ENCODE measurements at places on chromosomes 4 and X.

- no peak for DNase-seq
Observed at GRCh38 chr4:187685247-187685646, 310.3 kb upstream of the ZFP42 start.

GRCh38 chr4:187006189-187006618 is 282.5 kb upstream of the FAT1 start:
- no peak for DNase-seq

- no peak for DNase-seq
Observed at GRCh38 chrX:39019056-39019455, 217.8 kb downstream of the MID1IP1 start.

- no peak for DNase-seq
Observed at GRCh38 chrX:72621625-72622485, 49.2 kb upstream of the HDAC8 start.

- no peak for DNase-seq
Observed at GRCh38 chr4:182143822-182144625, 99.2 kb upstream of the TENM3 start.

DNA sequence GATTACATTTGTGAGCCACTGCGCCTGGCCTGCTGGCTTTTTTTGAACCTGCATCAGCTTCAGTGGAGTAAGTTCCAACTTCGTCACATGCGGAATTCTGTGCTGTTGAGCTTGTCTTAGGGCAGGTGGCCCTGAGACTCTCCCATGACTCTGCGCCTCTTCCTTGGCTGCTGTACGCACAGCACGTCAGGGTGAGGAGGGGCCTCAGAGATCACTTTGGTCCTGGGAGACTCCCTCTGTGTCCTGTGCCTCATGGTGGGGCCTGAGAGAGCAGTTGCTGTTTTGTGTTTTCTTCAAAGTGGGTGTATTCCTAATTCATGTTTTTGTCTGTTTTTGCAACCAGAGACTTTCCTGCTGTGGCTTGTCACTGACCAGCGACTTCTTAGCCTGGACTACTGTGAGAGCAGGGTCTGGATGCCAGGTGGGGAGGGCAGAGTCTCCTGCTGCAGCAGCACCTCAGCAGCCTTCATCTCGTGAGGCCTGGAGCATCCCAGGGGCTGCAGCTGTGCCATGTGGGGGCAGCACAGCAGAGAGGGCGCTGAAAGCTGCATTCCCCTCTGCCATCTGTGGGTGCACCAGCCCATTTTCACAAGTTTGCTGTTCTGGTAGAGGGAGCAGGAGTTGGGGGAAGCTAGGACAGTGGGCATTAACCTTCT is 107.8 kb downstream of the TNIP2 start:
- no peak for DNase-seq

DNA sequence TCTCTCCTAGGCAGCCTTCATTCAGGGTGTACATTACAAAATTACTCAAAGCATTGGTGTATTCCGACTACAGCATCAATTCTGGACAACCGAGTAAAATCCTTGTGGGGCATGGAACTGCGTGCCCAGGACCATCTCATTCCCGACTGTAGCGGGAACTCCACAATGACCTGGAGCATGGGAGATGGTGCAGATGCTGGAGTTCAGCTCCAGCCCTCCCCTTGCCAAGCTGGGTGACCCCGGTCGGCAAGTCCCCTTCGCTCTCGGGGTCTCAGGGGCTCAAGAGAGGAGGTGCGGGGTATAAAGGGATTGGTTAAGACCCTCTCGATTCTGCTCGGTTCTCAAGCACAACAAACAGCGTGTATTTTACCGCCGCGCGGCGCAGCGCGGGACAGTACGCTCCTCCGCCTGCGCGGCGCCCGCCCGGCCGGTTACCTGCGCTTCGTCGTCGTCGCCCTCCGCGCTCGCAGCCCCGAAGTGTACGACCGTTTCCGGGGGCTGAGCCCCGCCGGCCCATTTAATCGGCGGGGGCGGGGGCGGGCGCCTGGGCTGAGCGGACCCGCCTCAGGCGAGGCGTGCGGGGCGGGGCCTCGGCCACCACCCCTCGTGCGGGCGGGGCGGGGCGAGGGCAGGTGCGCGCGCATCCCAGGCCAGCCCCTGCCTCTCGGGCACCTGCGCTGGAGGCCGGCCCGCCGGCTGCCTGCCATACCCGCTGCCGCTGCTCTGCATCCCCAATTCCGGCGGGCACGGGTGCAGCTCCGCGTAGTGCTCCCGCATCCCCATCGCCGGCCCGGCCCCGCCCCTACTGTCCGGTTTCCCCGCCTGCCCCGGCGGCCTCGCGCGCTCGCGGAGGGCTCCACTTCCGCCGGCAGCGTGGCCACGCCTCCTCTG is at the start of gene G6PD:
G6PD (minus strand) TSS at position 493 of the 891 bp plus-strand sequence. CDS start 691 bp downstream, outside the sequence.
- DNase-seq, result peak; percentile 64

DNA sequence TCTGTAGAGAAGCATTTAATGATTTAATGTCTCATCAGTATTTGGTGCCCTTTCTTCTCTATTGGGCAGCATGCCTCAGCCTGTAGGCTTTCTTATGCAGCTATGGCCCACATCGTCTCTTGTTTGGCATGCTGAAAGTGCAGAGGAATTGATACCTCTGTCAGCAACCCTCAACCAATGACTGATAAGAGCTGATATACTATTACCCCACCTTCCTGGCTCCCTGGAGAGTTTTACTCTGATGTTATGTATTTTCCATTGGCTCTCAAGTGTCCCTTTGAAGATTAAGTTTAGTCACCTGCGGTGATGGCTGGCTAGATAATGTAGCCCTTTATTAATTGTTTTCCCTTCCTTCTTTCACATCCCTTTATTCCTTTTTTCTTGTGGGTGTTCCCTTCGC is 41.2 kb upstream of the PDHA2 start:
- no peak for DNase-seq

- DNase-seq, result peak; percentile 1
Observed at GRCh38 chrX:23952984-23953907, 45.4 kb downstream of the CXorf58 start.

DNA sequence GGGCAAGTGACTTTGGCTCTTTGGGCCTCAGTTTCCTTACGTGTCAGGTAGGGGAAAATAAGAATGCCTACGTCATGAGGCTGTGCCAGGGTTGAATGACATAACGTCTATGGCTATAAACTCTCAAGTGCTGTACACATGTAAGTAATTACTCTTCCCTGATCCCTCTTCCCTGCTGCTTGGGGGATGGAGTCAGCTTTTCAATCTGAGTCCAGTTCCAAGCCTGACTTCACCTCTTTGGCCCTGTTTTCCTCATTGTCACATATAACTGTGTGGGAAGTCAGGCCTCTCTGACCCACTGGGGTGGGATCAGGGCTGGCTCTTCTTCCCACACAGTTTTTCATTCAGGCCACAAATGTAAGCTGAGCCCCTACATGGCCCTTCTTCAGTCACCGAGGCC is 11.4 kb upstream of the CITED1 start:
- DNase-seq, result no peak

DNA sequence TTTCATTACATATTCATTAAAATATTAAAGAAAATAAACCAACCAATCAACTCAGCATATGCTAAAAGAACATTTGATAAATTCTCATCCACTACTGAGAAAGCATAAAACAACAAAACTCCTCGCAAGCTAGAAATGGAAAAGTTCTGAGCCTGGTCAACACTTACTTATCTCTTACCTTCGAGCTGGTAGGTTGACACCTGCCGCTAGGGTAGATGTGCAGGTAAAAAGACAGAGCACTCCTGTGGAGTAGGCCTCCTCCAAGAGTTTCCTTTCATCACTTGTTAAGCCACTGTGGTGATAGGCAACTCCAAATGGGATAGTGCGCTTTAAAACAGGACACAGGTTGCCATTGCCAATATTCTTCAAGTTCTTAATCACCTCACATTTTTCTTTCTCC is 18.9 kb downstream of the HELQ start:
- DNase-seq, result no peak

DNA sequence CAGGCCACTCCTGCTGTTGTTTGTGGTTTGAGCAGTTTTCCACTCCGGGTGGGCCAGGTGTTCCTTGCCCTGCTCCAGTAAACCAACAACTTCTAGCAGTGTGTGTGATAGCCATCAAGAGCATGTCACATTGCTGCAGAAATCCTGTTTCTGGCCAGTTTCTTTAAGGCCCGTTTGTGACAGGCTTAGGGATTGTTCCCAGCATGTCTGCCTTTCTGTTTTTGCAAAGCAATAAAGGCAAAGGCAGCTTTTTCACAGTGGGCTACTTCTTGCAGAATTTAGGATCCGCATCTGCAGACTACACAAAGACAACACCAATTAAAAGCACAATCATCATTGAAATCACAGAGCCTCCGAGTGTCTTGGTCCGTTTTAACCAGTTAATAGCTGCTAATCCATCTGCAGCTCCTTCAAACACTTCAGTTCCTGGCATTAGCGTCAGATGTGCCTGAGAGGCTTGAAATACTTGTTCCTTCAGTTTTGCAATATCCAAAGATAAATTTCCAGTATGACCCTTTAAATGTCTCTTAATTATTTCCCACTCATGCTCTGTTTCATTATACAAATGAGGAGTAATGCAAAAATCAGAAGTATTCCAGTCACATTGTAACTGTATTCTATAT is 65.1 kb downstream of the ADAM29 start:
- DNase-seq, result no peak

GRCh38 chrX:86066998-86067397 is 19.6 kb upstream of the CHM start:
- no peak for DNase-seq

- no peak for DNase-seq
Observed at GRCh38 chr4:168769837-168770236, 240.2 kb downstream of the CBR4 start.

DNA sequence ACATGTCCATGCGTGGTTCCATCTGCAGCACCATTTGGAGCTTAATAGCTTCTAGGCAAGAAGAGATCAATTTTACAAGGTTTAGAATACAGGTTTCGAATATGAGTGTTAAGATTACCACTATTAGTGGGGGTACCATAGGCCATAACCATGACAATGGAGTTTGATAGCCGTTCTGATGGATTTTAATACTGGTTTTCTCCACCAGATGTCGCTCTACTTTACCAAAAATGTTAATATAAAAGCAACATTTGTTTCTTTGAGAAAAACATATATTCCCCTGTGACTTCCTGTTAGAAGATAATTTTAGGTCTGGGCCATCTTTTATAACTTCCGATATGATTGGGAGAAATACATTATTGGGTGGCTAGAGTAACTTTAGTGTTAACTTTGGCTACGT is 499.7 kb upstream of the POU3F4 start:
- DNase-seq, result no peak

DNA sequence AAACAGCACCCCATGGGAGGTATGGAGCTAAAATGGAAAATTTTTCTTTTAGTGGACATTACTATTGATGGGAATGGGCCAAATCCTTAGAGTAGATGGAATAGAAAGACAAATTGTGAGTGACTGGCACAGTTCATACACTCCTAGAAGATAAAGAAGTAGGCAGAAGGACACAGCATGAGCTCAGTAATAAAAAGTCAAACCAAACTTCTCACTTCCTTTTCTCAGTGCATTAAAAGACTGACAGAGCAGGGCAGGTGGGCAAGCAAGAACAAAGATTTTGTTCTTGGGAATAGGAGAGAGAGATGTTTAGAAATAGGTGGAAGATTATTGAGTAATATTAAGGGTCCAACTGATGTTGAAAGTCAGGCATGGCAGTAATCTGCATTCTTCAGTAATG is 132.5 kb downstream of the ATP10D start:
- DNase-seq, result no peak

DNA sequence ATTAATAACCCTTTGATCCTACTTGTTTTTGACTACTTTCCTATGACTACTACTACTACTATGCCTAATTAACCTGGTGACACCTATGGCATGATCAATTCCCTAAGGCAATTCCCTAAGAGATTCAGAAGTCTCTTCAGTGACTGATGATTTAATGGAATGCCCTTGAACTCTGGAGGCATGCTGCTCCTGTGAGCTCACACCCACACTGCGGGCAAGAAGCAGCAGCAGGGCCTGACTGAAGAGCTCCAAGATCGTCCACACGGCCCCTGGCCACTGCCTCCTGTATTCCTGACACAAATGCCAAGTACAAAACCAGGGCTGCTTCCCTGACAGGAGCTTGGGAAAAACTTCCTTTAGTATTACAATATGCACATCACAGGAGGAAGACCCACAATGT is 74.2 kb upstream of the STS start:
- no peak for DNase-seq

GRCh38 chrX:124347242-124347641 is 879 bp downstream of the SH2D1A start:
- DNase-seq, result no peak

- DNase-seq, result no peak
Observed at GRCh38 chr4:10385994-10386394, 71.2 kb downstream of the ZNF518B start.

Data from stimulated activated CD4-positive, alpha-beta T cell treated with anti-CD3 and anti-CD28 coated beads, Interleukin-1b, Interleukin-23, amount 100 ng/mL, for 1 hour (primary cell).